ENCODE measurements at places on chromosomes 3 and 15.

DNA sequence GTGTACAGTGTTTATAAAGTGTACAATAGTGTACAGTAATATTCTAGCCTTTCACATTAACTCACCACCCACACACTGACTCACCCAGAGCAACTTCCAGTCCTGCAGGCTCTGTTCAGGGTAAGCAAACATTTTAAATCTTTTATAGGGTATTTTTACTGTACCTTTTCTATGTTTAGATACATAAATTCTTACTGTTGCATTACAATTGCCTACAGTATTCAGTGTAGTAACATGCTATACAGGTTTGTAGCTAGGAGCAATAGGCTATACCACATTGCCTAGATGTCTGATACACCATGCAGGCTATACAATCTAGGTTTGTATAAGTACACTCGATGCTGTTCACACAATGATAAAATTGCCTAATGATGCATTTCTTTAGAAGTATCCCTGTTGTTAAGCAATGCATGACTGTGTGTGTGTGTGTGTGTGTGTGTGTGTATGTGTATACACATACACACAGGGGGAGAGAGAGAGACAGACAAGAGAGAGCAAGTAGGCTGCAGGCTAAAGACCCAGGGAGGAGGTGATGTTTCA is 72.5 kb upstream of the PRR23C start:
- DNase-seq: no peak

GRCh38 chr3:7759630-7760029 is 742.0 kb upstream of the LMCD1 start:
- no peak for DNase-seq

- no peak for DNase-seq
Measured at GRCh38 chr3:5069627-5070026, 52.5 kb upstream of the ARL8B start.

- peak; percentile 26 for DNase-seq
Measured at GRCh38 chr3:13657660-13658435, 108.9 kb downstream of the FBLN2 start.

DNA sequence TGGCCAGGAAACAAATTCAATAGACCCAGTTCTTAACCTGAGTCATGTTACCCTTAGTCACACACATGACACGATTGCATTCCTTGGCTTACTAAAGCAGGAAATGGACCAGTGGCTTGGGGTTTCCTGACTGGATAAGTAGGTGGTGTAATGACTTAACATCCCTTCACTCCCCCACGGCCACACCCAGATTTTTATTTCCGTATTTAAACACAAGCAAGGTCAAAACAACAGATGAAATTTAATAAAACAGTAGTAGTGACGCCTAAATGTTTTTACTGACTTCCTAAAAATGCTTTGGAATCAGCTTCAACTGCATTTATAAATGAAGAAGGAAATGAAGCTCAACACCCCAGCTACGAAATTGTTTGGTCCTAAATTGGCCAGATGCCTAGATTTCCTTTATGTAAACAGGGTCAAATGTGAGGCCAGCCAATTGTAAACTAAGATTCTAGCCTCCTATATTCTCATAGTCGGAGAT is 324.3 kb downstream of the CHST2 start:
- no peak for DNase-seq

GRCh38 chr3:157319672-157320071 is 117.0 kb upstream of the PTX3 start:
- DNase-seq: no peak

DNA sequence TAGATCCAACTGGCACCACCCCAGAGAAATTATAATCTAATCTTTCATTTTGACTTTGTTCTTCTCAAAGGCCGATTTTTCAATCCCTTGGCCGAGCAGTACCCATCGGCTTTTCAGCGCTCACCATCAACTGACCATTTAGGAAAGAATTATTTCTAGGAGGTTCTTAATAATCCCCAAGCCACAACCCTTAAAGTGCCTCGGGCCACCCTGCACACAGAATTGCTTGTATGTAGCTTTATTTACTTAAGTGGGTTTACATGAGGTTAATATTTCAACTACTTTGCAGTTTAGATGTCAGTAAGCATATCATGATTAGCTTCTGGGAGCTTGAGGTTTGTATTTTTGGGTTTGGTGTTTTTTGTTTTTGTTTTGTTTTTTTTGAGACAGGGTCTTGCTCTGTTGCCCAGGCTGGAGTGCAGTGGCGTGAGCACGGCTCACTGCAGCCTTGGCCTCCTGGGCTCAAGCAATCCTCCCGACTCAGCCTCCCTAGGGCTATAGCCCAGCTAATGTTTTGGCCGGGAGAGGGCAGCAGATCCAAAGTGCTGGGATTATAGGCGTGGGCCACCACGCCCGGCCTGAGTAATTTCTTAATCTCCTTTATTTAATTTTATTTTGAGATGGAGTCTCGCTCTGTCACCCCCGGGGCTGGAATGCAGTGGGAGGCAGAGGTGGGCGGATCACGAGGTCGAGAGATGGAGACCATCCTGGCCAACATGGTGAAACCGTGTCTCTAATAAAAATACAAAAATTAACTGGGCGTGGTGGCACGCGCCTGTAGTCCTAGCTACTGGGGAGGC is 801 bp upstream of the CDAN1 start:
- DNase-seq: no peak

- no peak for DNase-seq
Measured at GRCh38 chr3:29635888-29636287, 355.0 kb downstream of the RBMS3 start.

DNA sequence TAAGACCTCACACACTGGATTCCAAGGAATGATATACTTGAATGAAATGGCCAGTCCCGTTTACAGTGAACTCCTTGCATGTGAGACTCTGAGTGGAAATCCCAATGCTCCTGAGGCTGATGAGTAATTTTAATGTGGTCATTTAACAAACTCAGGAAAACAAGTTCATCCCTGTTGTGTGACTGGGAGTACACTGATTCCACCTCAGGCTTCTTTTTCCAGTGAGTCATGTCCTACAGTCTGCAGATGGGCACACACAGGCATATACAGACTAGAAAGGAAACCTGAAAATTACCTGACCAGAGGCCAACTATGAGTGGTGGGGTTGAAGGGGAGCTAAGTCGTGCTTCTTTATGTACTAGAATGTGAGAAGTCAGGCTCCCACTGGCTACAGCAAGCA is 5.8 kb downstream of the SQOR start:
- DNase-seq: no peak

DNA sequence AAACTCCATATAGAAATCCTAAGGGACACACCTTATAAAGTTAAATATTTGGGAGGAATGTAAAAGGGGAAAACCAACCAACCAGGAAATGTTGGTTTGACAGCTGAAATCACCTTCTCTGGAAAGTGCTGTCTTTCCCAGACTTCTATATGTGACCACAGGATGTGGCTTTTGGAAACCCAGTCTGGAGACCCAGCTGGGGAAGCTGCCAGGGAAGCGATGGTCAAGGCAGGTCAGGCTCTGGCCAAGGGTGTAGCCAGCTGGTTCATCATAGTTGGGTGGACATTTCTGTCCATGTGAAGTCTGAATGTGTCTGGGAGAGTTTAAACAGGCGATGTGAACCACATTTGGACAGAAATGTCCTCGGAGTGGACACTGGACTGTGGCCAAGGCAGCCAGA is 73.9 kb downstream of the ARNT2 start:
- no peak for DNase-seq

- DNase-seq: no peak
Measured at GRCh38 chr15:47682661-47683060, 34.6 kb upstream of the SEMA6D start.

GRCh38 chr3:62665627-62666437 is 209.4 kb downstream of the CADPS start:
- no peak for DNase-seq

DNA sequence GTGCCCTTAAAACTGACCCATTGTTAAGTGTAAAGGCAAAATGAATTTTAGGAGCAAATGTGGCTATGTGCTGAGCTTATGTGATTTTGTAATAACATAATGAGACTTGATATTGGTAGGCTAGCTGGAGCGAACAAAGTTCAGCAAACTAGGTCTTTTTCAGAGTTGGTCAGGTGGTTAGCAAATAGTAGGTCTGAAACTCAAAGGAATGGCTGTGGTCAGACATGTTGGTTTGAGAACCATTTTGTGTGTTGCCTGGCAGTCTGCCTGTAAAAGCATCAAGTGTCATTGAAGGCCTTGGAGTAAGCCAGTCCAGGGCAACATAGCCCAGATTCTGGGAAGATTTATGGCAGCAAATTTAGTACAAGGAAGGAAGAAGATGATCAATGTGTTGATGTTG is 16.4 kb downstream of the FBXO22 start:
- DNase-seq: no peak

GRCh38 chr15:29968099-29968894 is 114.5 kb upstream of the GOLGA8J start:
- DNase-seq: no peak

DNA sequence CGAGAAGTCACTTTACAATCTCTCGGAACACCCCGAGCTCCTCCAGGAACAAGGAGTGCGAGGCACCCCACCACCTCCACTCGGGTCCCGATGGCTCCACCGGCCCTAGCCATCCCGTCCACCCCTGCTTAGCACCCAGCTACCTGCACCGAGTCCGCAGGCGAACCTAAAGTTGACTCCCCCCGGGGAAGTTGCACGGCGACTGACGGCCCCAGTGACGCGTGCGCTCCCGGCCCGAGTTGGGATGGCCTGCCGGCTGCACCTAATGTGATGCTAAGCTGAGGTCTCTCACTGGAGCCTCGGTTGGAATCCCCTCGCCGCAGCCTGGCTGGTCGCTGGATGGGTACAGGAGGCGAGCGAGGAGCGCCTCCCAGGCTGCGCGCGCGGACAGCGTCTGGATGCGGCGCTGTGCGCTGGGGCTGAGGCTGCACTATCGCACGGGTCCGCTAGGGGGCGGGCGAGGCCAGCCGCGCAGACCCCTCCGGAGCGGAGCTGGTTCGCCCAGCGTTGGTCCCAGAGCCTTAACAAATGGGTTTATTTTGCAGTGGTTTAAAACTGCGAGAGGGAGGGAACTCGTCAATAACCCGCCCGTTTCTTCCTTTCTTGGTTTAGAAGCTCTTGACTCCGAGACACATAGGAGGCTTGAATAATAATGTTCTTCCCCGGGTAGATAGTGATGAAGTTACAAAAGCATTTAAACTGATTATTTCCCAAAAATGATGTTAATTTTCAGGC is at the start of gene OXTR:
Gene OXTR (minus strand): TSS at position 526 of the 735 bp plus-strand sequence. CDS start 1,426 bp downstream, outside the sequence.
- peak; percentile 13 for DNase-seq

DNA sequence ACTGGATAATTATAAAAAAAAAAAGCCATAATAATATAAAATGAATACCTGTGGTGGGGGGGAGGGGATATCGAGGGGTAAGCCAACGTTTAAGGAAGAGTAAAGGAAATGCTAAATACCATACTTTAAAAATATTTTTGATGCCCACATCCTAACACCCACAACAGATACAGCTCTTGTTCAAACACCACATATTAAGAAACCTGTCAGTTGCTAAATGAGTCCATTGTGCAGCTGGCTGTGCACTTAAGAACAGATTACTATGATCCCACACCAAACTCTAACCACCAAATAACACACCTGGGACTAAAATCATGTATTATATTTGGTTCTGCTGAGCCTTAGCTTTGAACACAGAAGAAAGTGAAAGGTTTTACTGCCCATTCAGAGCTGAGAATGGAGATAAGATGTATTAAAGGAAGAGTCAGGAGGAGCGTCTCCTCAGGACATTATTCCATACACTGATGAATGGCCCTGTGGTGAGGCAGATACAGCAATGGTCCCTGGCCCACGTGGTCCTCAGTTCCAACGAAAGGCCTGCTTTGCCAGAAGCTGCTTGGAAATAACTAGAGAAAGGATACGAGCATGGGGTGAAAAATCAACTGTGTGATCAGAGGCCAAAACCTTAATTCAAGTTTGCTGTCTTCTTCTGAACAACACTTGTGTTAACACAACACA is 515.4 kb downstream of the FOXP1 start:
- no peak for DNase-seq

- no peak for DNase-seq
Measured at GRCh38 chr3:170162630-170163029, 18.9 kb downstream of the PHC3 start.

GRCh38 chr3:155835341-155836071 is 18.7 kb downstream of the SLC33A1 start:
- no peak for DNase-seq

- DNase-seq: no peak
Measured at GRCh38 chr3:25456723-25457670, 28.9 kb downstream of the RARB start.

DNA sequence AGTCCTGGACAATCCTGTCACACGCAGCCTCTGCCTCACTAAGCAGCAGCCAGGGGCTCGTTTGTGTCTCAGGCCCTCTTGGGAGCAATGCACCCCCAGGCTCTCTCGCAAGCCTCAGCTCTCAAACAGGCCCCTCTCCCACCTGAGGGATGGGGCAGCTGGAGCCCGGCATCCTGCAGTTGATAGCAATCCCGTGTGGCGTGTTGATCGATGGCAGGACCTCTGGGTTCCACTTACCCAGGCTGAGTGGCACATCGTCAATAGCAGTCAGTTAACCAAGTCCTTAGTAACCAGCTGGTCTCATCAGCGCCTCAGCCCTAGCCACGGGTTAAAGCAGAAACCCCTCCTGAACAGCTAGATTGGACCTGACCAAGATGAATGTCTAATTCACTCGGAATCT is 36.5 kb upstream of the PLXNA1 start:
- no peak for DNase-seq
